ENCODE measurements at places on chromosomes 11 and 22. TPM values are rescaled to one million over a fixed set of nuclear protein-coding genes. Genes with fewer than 3 reads are reported as not detected.

DNA sequence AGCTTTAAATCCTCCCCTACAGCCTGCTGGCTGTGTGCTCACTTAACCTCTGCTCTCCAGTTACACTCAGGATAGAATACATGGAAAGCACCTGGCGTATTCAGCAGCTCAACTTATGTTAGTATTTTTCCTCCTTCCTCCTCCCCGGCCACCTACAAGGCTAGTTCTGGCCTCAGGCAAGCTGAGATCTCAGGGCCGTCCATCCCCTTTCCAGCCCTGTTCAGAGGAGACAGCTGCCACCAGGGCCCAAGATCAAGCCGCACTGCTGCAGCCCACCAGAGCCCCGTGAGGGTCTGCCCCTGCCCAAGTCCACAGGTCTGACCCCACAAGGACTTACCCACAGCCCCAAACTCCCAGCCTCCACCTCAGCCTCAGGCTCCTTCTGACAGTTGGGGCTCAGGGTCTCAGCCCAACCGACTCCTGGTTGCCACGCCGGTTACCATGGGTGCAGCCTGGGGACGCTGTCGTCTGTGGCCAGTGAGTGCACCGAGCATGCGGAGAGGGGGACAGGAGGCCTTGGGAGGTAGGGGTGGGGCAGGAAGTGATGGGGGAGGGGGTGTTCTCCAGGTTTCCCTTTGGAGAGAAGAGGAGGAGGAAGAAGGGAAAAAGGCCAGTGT is at the start of gene C11orf16:
Gene C11orf16 (minus strand): TSS at position 384 of the 617 bp plus-strand sequence. CDS start 639 bp downstream, outside the sequence.
- no peak for DNase-seq

DNA sequence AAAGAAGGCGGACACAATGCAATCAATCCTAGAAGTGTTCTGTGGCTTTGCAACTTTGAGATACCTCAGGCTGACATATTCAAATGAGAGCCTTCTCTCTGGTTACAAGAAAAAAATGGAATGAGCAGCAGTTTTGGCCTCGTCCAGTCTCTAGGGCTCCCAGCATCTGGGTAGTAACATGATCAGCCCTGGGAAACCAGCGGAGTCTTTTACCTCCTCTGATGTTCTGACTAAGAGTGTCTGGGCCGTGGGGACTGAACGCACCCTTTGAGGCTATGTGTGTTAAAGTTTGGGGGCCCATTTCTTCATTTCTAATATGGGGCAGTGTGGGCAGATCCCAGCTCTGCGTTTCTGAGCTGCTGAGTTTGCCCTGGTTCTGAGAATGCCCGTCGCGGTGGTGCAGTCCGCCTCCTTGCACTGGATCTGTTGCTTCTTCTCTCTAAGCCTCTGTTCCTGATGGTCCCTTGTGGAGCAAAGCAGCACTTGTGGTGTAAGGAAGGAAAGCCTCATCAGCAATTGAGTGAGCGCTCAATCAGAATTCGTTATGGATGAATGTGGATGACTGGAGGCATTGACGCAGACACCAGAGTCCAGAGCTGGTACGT is 8.1 kb downstream of the PARVB start:
- no peak for DNase-seq

DNA sequence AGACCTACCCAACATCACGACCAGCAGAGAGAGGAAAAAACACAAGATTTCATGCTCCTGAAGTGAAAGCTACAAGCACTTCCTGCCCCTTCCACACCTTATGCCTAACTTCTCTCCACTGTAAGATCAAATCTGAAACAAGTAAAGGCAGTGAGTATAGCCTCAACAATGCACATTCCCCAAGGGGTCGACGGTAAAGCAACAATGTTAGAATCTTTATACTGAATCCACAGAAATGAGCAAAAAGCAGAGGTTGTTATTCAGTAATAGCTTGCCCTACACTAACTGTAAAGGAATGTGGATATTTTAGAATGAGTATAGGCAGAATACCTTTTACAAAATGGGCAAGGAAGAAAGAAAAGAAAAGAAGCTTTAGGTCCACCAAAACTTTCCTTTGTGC is 15.6 kb downstream of the ARFGAP3 start:
- no peak for DNase-seq

- peak; percentile 71 for DNase-seq
Measured at GRCh38 chr11:68033708-68034045, 3.2 kb downstream of the NDUFS8 start.

- peak; percentile 45 for DNase-seq
Measured at GRCh38 chr11:131894615-131895544, 524.5 kb downstream of the NTM start.

The TYR gene
- total RNA-seq, result not detected

The CD3E gene
- 3.7 TPM for total RNA-seq

- DNase-seq, result no peak
Measured at GRCh38 chr11:78497293-78497692, 77.4 kb downstream of the NARS2 start.

The SHISAL1 gene
- total RNA-seq, result 4.2 TPM

The PATE4 gene
- total RNA-seq, result not detected

DNA sequence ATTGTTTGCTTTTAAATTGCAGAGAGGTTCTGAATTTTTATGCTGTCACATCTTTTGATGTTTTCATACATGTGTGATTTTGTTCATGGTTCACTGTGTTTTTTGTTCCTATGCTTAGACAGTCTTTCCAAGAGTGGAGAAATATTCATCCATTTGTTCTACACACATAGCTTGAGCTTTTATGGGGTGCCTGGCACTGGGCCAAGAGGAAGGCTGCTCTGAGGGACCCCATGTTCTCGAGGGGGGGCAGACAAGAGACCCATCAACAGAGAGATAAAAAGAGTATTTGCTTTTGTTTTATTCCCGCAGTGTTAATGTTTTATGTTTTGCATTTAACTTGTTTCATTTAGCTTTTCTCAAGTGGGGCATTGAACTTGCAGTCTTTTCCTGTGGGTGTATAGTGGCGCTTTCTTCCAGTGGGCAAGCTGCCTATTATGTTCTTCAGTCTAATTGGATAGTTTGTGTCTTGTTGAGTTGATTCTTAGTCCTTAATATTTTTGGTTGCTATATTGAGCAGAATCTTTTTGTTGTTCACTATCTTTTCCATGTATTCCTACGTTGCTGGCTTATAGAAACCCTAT is 57.7 kb downstream of the CABIN1 start:
- DNase-seq, result no peak

The LMNTD2 gene
- total RNA-seq, result 1.1 TPM

The OR5W2 gene
- total RNA-seq, result not detected

The IL10RA gene
- 17.6 TPM for total RNA-seq

DNA sequence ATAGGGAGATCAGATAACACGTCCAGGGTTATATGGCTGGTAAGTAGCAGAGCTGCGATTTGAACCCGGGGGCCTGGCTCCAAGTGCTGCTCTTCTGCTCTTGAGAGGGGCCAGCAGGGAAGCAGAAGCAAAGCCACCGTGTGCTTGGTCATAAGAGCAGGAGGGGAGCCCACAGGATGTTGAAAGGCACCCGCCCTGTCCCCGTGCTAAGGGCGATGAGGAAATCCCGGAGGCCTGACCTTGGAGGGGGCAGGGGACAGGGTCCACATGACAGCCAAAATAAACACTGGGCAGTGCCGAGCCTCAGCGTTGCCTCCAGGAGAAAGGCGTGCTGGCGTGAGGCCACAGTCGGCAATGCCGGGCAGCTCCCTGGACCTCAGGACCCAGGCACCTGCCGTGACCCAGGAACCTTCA is 28.8 kb downstream of the TOM1 start:
- DNase-seq, result no peak

- DNase-seq, result no peak
Measured at GRCh38 chr11:57262157-57262556, 25.1 kb upstream of the APLNR start.

DNA sequence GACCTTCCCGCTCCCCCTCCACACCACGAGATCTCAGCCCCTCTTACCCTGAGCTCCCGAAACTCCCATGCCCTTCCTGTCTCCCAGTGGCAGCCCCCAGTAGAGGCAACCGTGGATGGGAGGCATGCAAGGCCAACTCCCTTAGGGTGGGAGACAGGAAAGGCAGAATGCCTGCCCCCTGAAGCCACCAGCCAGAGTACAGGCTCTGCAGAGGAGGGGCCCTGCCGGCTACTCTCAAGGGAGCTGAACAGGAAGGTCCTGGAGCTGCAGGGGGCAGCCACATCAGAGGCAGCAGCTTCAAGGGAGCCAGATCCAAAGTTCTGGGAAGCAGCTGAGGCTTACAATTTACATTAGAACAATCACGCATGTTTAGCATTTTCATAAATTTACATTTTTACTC is 38.3 kb downstream of the PDE2A start:
- no peak for DNase-seq

- no peak for DNase-seq
Measured at GRCh38 chr11:85348945-85349344, 278.2 kb downstream of the DLG2 start.

DNA sequence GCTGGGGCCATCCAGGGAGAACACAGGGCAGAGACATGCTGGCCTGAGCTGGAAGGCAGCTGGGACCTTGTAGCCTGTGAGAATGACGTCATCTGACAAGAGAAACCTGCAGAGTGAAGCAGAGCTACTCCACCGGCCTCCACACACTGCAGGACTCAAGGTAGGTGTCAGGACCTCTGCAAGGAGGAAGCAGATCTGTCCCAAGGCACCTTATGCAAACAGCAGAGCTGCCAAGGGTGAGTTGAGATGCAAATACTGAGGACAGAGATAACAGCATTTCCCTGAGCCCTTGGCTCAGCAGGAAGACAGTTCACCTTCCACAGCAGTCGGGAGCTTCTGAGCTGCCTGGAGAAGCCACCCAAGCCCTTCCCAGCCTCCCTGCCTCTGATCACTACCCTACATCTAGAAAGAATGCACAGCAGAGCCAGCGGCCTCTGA is 51.9 kb upstream of the IGSF9B start:
- no peak for DNase-seq

GRCh38 chr11:77267962-77268361 is 33.5 kb downstream of the GDPD4 start:
- DNase-seq, result no peak

- DNase-seq, result no peak
Measured at GRCh38 chr11:86793307-86793706, 7.0 kb upstream of the PRSS23 start.

The ARHGEF12 gene
- total RNA-seq, result 92.3 TPM

DNA sequence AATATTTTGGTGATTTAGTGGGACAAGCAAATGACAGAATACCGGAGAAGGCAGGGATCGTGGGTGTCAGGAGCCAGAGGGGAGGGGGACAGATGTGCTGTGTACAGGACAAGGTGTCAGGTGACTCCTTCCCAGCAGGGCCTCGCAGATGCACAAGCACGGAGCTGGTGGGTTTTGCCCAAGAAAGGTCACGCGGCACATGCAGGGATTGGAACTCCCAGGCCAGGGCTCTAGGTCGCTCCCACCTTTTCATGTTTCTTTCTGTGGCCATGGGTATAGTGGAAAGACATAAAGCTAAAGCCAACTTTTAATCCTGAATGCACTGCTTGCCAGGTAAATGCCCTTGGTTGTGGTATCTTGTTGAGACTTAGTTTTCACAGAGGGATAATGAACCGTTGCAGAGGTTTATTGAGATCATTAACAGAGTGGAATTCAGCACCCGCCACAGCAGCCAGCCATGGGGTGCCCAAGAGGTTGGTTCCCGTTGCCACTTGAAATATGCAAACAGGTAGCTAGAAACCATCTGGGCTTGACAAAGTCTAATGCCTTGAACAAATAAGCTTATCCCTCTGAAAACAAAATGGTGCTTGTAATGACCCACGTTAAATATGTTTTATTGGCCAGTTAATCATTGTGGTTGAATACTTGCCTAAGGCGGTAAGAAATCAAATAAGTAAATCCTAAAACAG is 10.1 kb downstream of the C22orf23 start:
- DNase-seq, result no peak

- DNase-seq, result no peak
Measured at GRCh38 chr22:43253839-43254238, 66.9 kb upstream of the TTLL12 start.

The PKNOX2 gene
- total RNA-seq, result 14.4 TPM

The OR52I2 gene
- not detected for total RNA-seq

- DNase-seq, result no peak
Measured at GRCh38 chr11:71454470-71455113, 1.6 kb downstream of the NADSYN1 start.

DNA sequence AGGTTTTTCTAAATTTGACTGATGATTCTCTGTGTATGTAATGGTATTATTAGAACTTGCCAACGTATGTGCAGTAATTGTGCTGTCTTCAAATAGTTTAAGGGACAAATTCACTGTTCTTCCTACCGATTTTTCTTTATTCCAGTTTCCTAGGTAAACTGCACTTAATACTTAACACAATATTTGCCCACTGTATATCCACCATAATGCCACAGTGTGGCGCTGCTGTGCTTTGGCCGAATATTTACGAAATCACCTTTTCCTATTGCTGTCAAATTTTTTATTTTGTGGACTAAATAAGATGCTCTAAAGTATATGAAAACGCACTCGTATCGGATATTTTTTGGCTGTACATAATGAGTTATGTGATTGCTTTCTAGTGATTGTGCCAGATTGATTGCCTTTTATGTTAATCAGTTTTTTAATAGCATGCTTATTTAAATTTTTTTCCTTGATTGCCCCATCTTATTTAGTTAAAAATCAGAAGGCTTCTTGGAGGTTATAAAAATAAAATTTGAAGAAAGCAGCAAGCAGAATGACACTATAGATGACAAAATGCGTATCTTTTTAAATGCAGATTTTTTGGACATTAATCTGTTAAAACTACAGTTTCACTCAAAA is 10.5 kb downstream of the AASDHPPT start:
- peak; percentile 25 for DNase-seq

The KCNQ1 gene
- total RNA-seq, result 39.7 TPM

GRCh38 chr11:48087974-48088681 is 107.8 kb downstream of the PTPRJ start:
- DNase-seq, result no peak

The MAJIN gene
- total RNA-seq, result not detected

GRCh38 chr11:69797156-69797555 is 22.0 kb upstream of the FGF4 start:
- DNase-seq, result no peak

DNA sequence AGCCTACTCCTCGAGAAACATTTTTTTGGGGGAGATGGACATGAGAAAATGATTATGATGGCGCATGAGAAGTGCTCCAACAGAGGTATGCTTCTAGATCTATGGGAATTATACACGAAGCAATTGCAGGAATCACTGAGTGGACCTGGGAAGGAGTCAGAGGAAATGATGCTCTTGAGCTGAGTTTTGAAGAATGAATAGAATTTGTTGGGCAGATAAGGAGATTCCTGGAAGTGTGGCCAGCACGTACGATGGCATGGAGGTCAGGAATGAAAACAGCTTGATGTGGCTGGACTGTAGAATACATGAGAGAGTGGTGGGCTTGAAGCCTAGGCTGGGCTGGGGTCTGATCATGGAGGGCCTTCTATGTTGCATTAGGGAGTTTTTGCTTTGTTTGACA is 31.7 kb downstream of the ADAMTS15 start:
- no peak for DNase-seq

The TNNI2 gene
- total RNA-seq, result 0.52 TPM

The OTOG gene
- total RNA-seq, result not detected

The NCR3LG1 gene
- 1.9 TPM for total RNA-seq

DNA sequence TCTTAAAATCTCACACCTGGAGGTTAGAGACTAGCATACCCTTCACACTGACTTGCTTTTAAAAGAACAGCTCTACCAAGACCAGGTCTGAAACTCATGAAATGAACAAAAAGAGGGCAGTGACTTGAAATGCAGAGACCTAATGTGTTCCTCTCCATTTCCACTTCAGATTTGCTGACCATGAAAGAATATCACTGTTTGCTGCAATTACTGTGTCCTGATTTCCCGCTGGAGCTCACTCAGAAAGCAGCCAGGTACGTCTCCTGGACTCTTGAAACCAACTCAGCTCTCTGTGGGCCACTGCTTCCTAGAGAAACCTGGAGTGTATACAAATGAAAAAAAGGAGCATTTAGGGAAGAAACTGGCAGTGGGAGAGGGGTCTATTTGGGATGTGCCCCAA is 39.2 kb downstream of the ARFGAP2 start:
- DNase-seq, result no peak

The PANX3 gene
- not detected for total RNA-seq

GRCh38 chr11:77086521-77087472 is 15.8 kb upstream of the OMP start:
- peak; percentile 40 for DNase-seq

All from left cardiac atrium (tissue), 4 donors.